Thoracic aorta endothelial cell (primary cell): ENCODE measurements at places on chromosomes 3 and 15. TPM values are rescaled to one million over a fixed set of nuclear protein-coding genes. Genes with fewer than 3 reads are reported as not detected.

The DAZL gene
- not detected in 2 replicates for total RNA-seq

The THRB gene
- 0.13 and 0.93 TPM in 2 replicates for total RNA-seq

The KCNMB3 gene
- 1.5 and 1.6 TPM in 2 replicates for total RNA-seq

The GUCA1C gene
- total RNA-seq, result not detected in 2 replicates

The ZIC1 gene
- 1.7 TPM in 1 of 2 replicates, not detected in the other for total RNA-seq

The NEK10 gene
- total RNA-seq, result 13.6 and 20.6 TPM in 2 replicates

The IFT80 gene
- 32.3 and 42.2 TPM in 2 replicates for total RNA-seq

The ITPKA gene
- 0.36 and 1.2 TPM in 2 replicates for total RNA-seq

The CCDC71 gene
- 18.4 and 22.1 TPM in 2 replicates for total RNA-seq

The TUSC2 gene
- 29.6 and 31.4 TPM in 2 replicates for total RNA-seq

The SLC12A1 gene
- total RNA-seq, result not detected in 2 replicates

The CCR9 gene
- not detected in 2 replicates for total RNA-seq

The NPAP1 gene
- not detected in 2 replicates for total RNA-seq

The RYR3 gene
- under 0.01 and 0.66 TPM in 2 replicates for total RNA-seq

The ZMAT3 gene
- 45.9 and 71.9 TPM in 2 replicates for total RNA-seq

The ASB14 gene
- not detected in 2 replicates for total RNA-seq

The CEP19 gene
- 2.1 and 2.4 TPM in 2 replicates for total RNA-seq

The LDHAL6B gene
- total RNA-seq, result not detected in 2 replicates

The CLDN16 gene
- not detected in 2 replicates for total RNA-seq

The DIPK2A gene
- 85.5 and 110 TPM in 2 replicates for total RNA-seq

The SLC28A2 gene
- not detected in 2 replicates for total RNA-seq

The SOX14 gene
- not detected in 2 replicates for total RNA-seq

The MAP6D1 gene
- total RNA-seq, result 1.9 and 2.4 TPM in 2 replicates

The GRK7 gene
- not detected in 2 replicates for total RNA-seq

The WNT5A gene
- total RNA-seq, result 0.07 and 0.27 TPM in 2 replicates

The TEX55 gene
- not detected in 2 replicates for total RNA-seq

The GRIP2 gene
- total RNA-seq, result 0.14 TPM in 1 of 2 replicates, not detected in the other

The TRPC1 gene
- 13.8 and 18.0 TPM in 2 replicates for total RNA-seq

The SPTBN5 gene
- 8.5 TPM in 2 replicates for total RNA-seq

The NEK11 gene
- 2.4 and 4.1 TPM in 2 replicates for total RNA-seq

The PLCB2 gene
- 0.40 and 21.8 TPM in 2 replicates for total RNA-seq

The SLC24A5 gene
- total RNA-seq, result 0.07 TPM in 1 of 2 replicates, not detected in the other

The CLSTN2 gene
- total RNA-seq, result under 0.01 and 0.07 TPM in 2 replicates

The SETMAR gene
- 16.1 and 18.2 TPM in 2 replicates for total RNA-seq

The ISG20 gene
- total RNA-seq, result 4.5 and 5.9 TPM in 2 replicates

The DPPA4 gene
- not detected in 2 replicates for total RNA-seq

The MPI gene
- 55.3 and 71.4 TPM in 2 replicates for total RNA-seq

The ZBED2 gene
- not detected in 2 replicates for total RNA-seq

The PDZRN3 gene
- 0.07 TPM in 1 of 2 replicates, not detected in the other for total RNA-seq

The SLC2A2 gene
- not detected in 2 replicates for total RNA-seq

The SEMA6D gene
- 10.0 and 12.4 TPM in 2 replicates for total RNA-seq

The CNTN3 gene
- 1.1 and 2.3 TPM in 2 replicates for total RNA-seq

The DLL4 gene
- 33.8 and 72.7 TPM in 2 replicates for total RNA-seq
